ENCODE measurements at places on chromosomes 4 and X.

GRCh38 chr4:185016946-185017758 is 1.1 kb upstream of the HELT start:
- DNase-seq = no peak

- DNase-seq = no peak
These were observed 41.4 kb downstream of the ARHGEF9 start for GRCh38 chrX:63743596-63743995.

GRCh38 chr4:121938282-121939092 is 13.4 kb downstream of the TRPC3 start:
- no peak for DNase-seq

- peak; percentile 99 for DNase-seq
These were observed at the start of gene PPP2R3B for GRCh38 chrX:386768-387575. TSS of gene PPP2R3B (minus strand) at chrX:386907. CDS start at chrX:386691, 216 bp downstream.

GRCh38 chrX:153340111-153340510 is 6.2 kb downstream of the ZNF275 start:
- DNase-seq = no peak

DNA sequence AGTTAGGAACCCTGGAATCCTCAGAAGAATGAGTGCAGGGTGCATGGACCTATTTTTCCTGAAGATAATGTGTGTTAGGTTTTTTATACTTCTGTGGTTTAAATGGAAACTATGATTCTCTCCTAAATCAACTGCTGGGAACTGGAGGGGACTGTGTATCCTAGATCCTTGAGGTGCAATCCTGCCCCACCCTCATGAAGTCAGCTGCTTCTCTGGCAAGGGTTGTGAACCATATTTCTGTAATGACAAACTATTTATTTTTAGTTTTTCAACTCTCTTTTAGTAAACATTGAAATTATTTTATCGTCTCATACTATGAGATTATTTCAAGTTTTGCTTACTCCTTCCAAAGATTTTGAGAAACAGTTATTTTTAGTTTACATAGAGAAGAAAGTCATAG is 25.8 kb upstream of the VEGFC start:
- no peak for DNase-seq

DNA sequence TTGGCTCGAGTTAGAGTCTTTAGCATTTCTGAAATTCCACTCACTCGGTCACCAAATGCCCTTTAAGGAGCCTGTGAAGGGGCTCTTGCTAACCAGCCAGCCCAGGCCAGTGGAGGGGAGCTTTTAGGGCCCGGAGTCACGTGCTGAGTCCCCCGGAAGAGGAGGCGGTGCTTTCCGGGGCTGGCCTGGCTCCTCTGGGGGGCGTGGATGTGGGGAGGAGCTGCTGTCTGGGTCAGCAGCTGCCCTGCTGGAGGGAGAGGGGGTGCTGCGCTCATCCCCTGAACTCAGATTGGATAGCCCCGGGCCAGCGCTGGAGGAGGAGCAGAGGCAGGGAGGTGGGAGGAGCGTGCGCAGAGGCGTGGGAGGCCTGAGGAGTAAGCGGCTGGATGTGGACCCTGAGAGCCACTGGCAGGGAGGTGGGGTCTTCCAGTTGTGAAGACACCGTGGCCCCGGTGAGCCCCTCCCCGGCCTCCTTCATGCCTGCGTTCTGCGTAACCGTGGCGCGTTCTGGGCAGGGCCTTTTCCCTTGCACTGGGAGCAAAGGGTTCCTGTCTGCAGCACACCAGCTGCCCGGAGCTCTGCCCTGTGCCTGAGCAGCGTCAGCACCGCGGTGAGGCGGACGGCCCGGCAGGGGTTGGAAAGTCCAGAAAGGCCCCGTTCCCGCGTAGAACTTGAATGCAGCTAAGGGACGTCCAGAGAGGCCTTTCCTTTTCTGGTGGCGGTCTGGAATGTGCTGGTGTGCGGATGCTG is 19.7 kb downstream of the MAEA start:
- DNase-seq = peak; percentile 40

- no peak for DNase-seq
These were observed 175.7 kb upstream of the BCOR start for GRCh38 chrX:40273356-40274050.

DNA sequence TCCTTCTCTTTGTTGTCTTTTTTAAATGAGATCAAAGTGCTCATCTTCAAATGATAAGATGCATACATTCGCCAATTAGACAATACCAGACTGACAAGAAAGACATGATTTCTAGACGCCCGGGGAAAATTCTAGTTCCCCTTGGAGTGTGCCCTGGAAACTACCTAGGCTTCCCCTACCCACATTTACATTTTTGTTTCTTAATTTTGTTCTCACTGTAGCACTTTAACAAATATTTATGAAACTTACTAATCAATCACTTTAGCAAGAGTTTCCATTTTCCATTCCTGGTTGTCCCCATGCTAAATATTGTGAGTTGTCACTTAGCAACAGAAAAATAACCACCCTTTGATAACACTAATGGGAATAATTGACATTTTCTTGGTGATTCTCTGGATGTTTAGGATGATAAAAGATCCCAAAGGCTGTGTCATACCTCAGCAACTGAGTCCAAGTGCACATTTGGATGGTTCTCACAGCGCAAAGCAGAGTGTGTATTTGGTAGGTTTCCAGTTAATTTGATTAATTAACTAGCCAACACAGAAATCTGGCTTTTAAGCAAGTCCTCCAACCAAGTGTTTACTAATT is 69.6 kb downstream of the FGFBP1 start:
- DNase-seq = no peak

- no peak for DNase-seq
These were observed 35.0 kb downstream of the DCX start for GRCh38 chrX:111376897-111377578.

DNA sequence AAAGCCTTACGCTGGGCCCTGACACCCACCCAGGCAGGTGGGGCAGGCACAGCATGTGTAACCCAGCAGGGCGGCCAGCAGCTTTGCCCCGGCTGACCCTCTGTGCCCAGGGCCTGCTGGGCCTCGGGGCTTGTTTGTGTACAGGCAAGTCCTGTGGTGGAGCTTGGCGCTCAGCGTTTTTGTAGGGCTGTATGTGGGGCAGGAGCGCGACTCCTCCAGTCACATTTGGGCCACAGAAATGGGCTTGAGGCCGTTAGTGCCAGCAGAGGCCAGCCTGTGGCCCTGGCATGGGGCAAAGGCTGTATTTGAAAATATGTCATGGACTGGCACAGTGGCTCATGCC is 14.7 kb upstream of the HGFAC start:
- DNase-seq = no peak

DNA sequence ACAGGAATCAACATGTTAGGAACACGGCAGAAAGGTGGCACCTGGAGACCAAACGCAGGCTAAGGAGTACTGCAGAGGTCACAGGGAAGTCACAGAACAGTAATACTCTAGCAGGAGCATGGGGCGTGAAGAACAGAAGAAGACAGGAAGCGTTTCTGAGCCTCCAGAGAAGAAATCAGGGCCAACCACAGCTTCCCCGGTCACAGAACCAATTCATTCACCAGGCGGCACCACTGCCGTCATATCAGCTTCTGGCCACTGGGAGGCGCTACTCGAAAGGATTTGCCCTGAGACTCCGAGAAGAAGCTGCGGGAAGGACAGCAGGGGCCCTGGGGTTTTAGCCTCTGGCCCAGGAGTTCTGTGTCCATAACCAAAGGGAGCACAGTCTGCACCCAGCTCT is 78.0 kb upstream of the DRD5 start:
- DNase-seq = peak; percentile 58

DNA sequence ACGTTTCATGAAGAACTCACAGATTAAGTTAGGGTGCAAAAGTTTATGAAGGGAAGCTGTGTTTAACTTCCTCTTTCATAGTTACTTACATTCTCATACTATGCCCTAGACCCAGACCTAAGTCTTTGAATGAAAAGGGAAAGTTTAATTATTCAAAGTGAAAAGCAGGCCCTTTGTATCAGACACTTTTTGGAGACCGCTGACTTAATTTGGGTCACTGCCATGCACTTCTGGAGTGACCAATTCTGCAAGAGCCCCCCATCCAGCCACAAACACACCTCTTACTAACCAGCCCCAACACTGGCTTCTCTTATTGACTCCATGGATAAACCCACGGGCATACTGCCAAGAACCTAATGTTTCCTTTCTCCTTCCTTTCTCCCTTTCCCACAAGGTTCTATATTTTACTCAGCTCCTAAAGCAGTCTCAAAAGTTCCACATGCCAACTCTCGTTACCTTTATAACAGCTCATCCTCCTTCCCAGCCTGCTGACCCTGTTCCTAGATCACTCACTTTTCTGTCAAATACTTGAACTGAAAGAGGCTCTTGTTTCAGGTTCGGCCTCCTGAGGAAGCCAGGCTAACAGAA is 34.5 kb downstream of the ABCE1 start:
- DNase-seq = no peak

DNA sequence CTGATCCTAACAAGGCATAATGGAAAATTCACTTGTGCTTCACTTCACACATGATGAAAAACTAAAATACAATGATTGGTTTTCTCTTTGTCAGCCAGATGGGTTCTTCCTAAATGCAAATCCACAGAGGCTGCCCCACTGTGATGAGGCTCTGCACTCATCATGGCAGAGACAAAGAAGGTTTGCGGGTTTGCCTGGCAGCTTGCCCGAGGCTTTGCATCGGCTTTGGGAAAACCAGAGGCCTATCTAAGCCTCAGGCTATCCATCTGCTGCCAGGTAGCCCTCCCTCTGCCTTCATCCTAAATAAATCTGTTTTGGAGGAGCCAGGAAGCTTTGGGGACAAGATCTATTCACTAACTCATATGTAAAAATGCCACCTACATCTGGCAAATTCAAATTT is 244.2 kb downstream of the PACRGL start:
- no peak for DNase-seq

DNA sequence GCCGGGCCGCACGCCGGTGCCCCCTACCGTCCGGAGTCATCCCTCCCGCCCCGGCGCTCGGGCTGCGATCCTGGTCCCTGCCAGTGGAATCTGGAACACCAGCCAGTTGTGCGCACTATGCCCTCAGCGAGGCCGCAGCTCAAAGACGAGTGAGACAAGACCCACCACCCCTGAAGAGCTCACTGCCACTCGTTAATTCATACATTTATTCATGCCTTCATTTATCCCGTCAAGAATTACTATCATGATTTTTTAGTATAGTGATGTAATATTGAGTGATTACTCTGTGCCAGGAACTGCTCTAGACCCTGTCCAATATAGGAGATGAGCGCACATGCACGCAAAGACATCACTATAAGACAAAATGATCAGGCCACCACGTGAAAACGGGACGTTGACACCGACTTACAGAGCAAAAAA is 247 bp upstream of the PPA2 start:
- no peak for DNase-seq

- DNase-seq = no peak
These were observed 8.8 kb downstream of the TMEM150C start for GRCh38 chr4:82553020-82553419.

- no peak for DNase-seq
These were observed 794.8 kb upstream of the LCORL start for GRCh38 chr4:18816228-18816895.

DNA sequence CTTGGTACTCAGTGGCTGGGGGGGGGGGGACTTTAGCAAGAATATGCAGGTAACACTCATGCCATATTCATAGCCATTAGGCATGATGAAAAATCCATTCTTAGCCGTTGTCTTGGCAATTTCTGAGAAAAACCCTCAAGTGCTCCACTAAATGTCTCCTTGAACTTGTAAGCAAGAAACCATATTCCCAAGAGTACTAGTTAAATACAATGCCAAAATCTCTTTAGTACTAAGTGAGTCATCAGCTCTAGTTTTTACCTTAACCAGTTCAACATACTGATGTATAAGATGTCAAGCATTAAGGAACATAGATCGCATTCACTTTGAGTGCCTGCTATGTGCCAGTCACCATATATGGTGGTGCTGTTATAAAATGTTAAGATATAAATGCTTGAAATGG is 27.5 kb downstream of the UBE2D3 start:
- no peak for DNase-seq

DNA sequence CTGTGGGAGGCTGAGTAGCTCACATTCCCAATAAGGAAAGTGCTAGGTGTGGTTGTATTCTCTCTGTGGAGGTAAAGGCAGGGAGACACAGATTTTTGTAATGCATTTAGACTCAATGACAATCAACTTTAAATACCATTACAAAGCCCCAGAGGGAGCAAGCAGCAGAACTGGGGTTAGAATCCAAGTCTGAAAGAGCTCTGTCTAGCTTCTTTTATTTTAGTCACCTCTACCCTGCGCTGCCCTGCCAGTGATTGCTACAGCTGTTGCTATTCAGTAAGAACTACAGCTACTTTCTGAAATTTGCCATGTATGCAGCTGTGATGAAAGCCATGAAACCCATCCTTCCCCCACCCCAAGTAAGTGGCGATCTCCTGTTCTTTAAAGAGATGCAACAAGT is 22.5 kb downstream of the SLC39A8 start:
- no peak for DNase-seq

DNA sequence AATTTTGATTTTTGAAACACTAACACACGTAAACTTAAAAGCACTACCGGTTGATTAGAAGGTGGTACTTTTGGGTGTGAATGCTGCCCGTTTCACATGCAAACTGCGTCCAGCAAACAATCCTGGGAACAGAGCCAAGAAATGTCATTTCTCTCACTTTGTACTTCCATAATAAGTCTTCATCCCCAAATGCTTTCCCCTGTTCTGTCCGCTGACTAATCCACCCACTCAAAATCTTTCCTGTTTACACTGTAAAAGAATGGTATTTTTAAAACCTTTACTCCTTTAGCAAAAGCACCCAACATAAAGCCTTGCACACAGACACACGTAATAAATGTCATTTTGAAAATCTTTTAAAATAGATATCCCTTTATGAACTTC is 39.1 kb upstream of the PDLIM5 start:
- no peak for DNase-seq

- no peak for DNase-seq
These were observed 69.6 kb upstream of the CXorf66 start for GRCh38 chrX:140034916-140035315.

DNA sequence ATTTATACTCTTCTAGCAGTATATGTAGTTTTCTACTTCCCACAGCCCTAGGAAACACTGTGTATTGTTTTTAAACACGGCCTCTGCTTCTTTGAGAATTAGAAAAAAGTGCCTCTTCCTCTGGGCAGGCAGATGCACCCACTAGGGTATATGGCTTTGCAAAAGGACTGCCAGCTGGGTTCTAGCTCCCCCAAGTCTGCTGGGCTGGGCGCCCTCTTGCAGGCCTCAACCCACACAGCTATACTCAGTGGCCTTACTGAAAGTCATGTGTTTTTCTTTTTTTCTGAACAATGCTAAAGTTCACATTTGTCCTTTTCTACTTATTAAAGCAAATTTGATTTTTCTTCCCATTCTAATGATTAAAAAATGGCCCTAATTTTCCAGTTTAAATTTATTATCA is 35.5 kb upstream of the BMPR1B start:
- no peak for DNase-seq

GRCh38 chrX:71955530-71956120 is 45.0 kb downstream of the NHSL2 start:
- no peak for DNase-seq

DNA sequence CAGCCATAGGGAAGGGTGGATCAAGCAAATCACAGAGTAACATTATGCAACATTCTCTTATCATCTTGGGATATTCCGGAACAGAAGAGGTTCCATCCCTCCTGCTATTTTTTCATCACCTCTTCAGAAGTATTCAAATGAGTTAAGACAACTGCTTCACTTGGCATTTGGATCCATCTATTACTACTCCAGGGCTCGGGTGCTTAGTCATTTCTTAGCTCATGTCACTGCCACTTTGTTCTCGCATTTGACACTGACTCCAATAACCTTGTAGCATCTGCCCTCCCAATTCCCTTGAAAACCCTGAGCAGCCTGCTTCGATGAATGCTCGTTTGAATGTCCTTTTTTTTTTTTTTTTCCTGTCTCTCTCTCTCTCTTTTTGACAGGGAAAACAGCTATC is 114.9 kb downstream of the PPARGC1A start:
- DNase-seq = no peak
